ENCODE measurements at places on chromosomes 11 and 22. TPM values are rescaled to one million over a fixed set of nuclear protein-coding genes. Genes with fewer than 3 reads are reported as not detected.

DNA sequence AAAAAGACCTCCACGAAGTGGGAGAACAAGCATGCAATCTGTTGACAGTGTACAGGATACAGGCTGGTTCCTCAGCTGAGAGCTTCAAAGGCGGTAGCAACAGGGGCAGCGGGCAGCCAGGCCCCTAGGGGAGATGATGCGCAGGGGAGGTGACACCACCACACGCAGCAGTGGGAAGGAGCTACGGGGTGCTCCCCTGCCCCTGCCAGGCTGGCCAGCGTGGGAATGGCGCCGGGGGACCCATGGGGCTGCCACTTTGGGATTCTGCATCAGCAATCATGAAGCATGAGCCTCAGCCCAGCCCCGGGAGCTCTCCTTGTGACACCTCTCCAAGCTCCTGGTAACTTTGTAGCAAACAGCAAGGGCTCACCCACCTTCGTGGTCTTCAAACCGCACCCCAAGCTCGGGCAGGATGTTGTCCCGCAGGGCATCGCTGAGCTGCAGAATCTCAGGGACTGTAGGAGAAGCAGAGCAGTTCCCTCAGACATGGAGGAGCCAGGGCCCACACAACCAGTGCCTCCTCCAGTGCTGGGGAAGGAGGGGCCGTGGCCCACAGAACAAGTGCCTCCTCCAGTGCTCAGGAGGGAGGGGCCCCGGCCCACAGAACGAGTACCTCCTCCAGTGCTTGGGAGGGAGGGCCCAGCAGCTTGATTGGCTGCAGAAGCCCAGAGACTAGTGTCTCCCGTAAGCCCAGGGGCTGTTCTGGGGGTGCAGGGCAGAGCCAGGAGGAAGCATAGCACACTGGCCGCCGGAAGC lies 14.6 kb upstream of the NAP1L4 start:
- no peak overlapping the region for H3K4me3 ChIP-seq
- H3K36me3 ChIP-seq = peaks cover 64% of the 10 kb centered on the region
- H3K27me3 ChIP-seq = no peaks in the 10 kb centered on the region
- no peak overlapping the region for H3K27ac ChIP-seq
- DNase-seq = no peak
- peaks cover 16% of the 10 kb centered on the region for H3K4me1 ChIP-seq

DNA sequence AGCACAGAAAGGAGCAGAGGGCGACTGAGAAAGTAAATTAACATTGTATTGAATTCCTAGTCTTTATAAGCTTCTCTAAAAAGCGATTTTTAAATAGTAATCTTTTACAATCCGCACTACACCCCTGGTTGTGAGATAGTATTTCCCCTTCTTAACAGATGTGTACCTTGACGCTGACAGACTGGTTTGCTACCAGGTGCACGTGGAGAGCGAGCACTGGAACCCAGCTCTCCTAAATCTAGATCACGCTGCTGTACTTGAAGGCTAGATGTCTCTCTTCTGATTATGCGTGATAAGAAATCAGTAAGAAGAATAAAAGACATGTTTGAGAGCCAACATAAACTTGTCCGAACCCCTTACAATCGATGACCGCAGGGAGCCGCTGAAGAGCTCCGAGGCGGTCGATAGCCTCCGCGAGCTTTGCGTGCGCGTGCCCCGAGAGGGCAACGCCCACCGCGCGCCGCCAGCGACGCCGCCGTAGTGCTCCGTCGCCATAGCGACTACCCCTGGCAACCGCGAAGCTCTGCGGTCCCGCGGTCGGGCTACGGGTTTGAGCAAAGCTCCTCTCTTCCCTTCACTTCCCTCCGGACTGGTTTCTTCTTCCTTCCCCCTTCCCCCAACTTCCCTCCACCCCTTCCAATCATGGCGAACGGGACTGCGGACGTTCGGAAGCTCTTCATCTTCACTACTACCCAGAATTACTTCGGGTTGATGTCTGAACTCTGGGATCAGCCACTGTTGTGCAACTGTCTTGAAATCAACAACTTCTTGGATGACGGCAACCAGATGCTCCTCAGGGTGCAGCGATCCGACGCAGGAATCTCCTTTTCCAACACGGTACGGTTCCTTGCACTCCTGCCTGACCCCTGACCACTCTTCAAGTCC lies at the start of gene DYNC2H1:
Gene DYNC2H1 (plus strand): TSS at position 494 of the 885 bp plus-strand sequence. CDS start 149 bp downstream, at position 643.
- H3K27me3 ChIP-seq = peaks cover 30% of the 10 kb centered on the region
- no peaks in the 10 kb centered on the region for H3K36me3 ChIP-seq
- peaks cover 7% of the 10 kb centered on the region for H3K4me1 ChIP-seq
- peak within 1 kb of the TSS; percentile 93 for H3K4me3 ChIP-seq
- peak; percentile 87 for DNase-seq

DNA sequence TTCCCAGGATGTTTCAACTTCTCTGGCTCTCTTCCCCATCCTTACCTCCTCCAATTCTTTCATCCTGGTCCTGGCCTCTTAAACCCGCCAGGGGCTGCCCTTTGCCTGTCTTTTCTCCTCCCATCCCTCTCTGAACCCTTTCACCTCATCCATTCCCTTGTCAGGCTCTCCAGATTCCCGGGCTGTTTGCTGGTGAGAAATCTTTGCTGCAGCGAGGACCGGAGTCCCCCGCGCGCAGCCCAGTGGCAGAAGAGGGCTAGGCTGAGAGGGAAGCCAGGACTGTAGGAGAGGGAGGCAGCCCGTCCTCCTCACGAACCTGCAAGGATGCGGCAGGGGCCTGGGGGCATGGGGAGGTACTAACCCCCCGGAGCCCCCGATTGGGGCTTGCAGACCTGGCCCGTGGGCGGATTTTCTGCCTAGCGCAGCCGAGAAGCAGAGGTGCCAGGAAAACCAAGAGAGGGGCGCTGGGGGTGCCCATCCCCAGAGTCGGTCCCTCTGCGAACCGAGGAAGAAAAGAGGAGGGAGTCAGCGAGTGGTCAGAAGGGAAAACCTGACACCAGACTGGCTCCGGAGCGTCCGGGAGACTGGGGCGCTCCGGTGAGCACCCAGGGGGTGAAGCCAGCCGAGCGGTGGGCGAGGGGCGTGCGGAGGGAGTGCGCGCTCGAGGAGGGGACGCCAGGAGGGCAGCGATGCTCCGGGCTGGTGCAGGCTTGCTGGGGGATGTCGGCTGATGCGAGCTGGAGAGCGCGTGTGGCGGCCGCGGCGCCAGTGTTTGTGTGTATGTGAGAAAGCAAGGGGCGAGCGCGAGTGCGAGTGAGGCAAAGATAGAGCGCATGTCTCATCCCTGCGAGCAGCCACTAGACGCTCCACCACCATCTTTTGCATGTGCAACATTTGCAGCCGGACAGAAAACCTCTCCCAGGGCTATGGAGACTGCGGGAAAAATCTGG lies at the start of gene GRIA4:
Gene GRIA4 (plus strand): TSS at position 242 of the 950 bp plus-strand sequence. CDS start 925 bp downstream, outside the sequence.
- peaks cover 35% of the 10 kb centered on the region for H3K27me3 ChIP-seq
- H3K36me3 ChIP-seq = no peaks in the 10 kb centered on the region
- H3K4me3 ChIP-seq = no peak within 1 kb of the TSS
- no peak for DNase-seq

GRCh38 chr11:95989780-95990179 lies 65.9 kb upstream of the MTMR2 start:
- DNase-seq = no peak
- H3K4me3 ChIP-seq = no peak overlapping the region
- H3K27me3 ChIP-seq = no peaks in the 10 kb centered on the region
- H3K4me1 ChIP-seq = peaks cover 18% of the 10 kb centered on the region
- no peak overlapping the region for H3K27ac ChIP-seq

- no peak for DNase-seq
- no peak overlapping the region for H3K27ac ChIP-seq
- H3K27me3 ChIP-seq = no peaks in the 10 kb centered on the region
- H3K4me1 ChIP-seq = peaks cover 12% of the 10 kb centered on the region
Measured at GRCh38 chr11:76524919-76525318, 80.1 kb downstream of the EMSY start.

- H3K4me3 ChIP-seq = peak overlapping the region; percentile 19
- no peaks in the 10 kb centered on the region for H3K27me3 ChIP-seq
Measured at GRCh38 chr11:95715777-95716241, 73.8 kb downstream of the FAM76B start.

- DNase-seq = no peak
- peaks cover 26% of the 10 kb centered on the region for H3K4me1 ChIP-seq
- peaks cover 17% of the 10 kb centered on the region for H3K27me3 ChIP-seq
- no peak overlapping the region for H3K4me3 ChIP-seq
- no peak overlapping the region for H3K27ac ChIP-seq
- no peaks in the 10 kb centered on the region for H3K36me3 ChIP-seq
Measured at GRCh38 chr11:114135737-114136151, 76.2 kb downstream of the ZBTB16 start.

DNA sequence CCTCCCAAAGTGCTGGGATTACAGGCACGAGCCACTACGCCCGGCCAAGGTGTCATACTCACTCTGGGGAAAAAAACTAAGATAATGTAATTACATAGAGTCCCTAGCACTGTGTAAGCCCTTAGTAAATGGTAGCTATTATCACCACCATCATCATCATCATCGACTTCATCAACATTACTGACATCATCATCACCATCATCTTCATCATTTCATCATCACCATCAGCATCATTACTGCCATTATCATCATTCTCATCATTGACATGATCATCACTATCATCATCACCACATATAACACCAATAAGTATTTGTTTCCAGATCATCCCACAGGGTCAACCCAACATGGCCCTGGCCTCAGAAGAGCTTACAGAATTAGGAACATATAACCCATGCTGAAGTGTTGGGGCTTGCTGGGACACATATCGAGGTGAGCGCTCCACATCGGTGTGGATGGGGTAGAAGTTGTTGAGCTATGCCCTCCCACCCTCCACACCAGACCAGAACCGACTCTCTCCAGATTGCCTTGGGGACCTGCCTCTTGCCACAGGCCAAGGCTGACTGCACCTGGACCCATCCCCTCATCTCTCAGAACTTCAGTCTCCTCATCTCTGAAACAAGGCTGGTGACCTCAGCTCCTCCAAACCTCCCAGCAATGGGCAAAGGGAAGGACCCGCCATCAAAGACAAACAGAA lies 14.7 kb upstream of the CD5 start:
- no peaks in the 10 kb centered on the region for H3K27me3 ChIP-seq
- H3K4me1 ChIP-seq = peaks cover 49% of the 10 kb centered on the region
- no peak for DNase-seq
- peak overlapping the region; percentile 45 for H3K4me3 ChIP-seq
- peaks cover 54% of the 10 kb centered on the region for H3K36me3 ChIP-seq

DNA sequence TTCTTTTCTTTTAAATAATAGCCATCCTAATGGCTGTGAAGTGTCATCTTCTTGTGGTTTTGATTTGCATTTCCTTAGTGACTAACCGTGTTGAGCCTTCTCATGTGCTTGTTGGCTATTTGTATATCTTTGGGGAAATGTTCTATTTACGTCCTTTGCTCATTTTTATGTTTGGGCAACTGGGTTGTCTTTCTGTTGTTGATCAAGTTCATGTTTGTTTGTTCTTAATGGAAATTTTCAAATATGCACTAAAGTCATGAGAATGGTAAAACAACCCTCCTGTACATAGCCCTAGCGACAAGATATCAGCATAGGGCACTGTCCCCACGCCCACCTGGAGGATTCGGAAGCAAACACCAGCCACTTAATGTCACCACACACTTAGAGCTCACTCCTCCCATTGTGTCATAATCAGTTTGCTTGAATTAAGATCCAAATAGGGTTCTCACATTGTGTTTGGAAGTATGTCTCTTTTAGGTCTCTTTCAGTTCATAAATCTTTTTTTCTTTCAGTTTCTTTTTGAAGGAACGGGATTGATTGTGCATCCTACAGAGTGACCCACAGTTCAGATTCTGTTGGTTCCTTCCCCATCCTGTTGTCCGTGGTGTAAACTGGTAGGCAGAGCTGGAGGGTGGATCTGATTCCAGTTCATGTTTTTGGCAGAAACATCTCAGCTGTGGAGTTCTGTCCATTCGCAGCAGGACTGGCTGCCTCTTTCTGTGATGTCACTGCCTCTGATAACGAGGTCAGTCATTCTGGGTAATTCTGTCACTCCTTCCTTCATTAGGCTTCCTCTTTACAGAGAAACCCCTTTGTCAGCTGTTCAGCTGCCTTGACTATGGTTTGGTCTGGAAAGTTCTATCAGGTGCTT lies 26.4 kb upstream of the ADORA2A start:
- H3K27me3 ChIP-seq = no peaks in the 10 kb centered on the region
- peaks cover 48% of the 10 kb centered on the region for H3K36me3 ChIP-seq
- H3K27ac ChIP-seq = peak overlapping the region; percentile 19
- DNase-seq = no peak
- H3K4me1 ChIP-seq = peaks cover 42% of the 10 kb centered on the region

GRCh38 chr11:14073849-14074476 lies 111.4 kb downstream of the SPON1 start:
- DNase-seq = no peak
- no peaks in the 10 kb centered on the region for H3K36me3 ChIP-seq
- H3K4me1 ChIP-seq = peaks cover 33% of the 10 kb centered on the region
- peaks cover 22% of the 10 kb centered on the region for H3K27me3 ChIP-seq

DNA sequence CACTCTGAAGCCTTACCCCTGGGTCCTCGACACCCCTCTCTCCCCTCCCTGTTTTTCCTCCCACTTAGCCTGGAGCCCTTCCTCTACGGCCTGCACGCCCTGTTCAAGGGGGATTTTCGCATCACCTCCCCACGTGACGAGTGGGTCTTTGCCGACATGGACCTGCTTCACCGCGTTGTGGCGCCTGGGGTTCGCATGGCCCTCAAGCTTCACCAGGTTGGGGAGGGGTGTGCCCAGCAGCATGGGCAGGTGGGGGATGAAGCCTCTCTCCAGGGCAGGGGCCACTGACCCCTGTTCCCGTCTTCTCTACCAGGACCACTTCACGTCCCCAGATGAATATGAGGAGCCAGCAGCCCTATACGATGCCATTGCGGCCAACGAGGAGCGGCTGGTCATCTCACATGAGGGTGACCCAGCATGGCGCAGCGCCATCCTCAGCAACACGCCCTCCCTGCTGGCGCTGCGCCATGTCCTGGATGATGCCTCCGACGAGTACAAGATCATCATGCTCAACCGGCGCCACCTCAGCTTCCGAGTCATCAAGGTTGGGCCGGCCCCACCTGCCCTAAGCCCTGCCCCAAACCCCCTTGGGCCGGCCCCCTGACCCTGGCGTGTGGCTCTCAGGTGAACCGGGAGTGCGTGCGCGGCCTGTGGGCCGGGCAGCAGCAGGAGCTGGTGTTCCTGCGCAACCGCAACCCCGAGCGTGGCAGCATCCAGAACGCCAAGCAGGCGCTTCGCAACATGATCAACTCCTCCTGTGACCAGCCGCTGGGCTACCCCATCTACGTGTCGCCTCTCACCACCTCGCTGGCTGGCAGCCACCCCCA lies 2.8 kb upstream of the SIPA1 start:
- peaks cover 22% of the 10 kb centered on the region for H3K4me1 ChIP-seq
- no peak overlapping the region for H3K27ac ChIP-seq
- peaks cover 34% of the 10 kb centered on the region for H3K36me3 ChIP-seq
- H3K27me3 ChIP-seq = no peaks in the 10 kb centered on the region

DNA sequence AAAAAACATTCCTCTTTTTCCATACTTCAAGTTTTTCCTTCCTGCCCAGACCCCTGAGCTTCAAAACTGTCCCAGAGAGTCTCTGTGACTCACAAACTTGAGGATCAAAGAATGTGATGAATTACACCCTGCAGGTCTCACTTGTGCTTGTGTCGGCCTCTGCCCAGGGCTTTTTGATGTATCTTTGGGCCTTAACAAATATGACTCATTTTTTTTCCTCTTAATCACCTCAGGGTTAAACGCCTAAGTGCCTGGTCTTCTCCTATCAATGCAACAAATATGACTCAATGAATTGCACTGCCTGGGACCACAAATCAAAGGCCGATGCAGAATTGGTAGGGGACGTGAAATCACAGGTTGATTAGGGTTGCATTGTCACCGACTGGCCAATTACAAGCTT lies 267.7 kb downstream of the LARGE1 start:
- H3K36me3 ChIP-seq = peaks cover 2% of the 10 kb centered on the region
- no peak for DNase-seq
- no peak overlapping the region for H3K27ac ChIP-seq

Gene ABCC8
- 0.30 TPM for total RNA-seq

Gene KCNK7
- total RNA-seq = 0.78 TPM

All from activated T-helper 2 cell treated with anti-CD3 and anti-CD28 coated beads, Interferon-gamma antibody, Interleukin-2, Interleukin-4, amounts not matched to agents 10 μg/mL and 5 μg/mL and 100 μg/mL, durations not matched to agents 14 hours and 24 hours and 36 hours (primary cell).